ENCODE measurements at places on chromosomes 5 and 9. TPM values are rescaled to one million over a fixed set of nuclear protein-coding genes. Genes with fewer than 3 reads are reported as not detected.

The LAMC3 gene
- 0.49 TPM for total RNA-seq

The PTGS1 gene
- total RNA-seq: 0.74 TPM

The FBP2 gene
- 0.41 TPM for total RNA-seq

DNA sequence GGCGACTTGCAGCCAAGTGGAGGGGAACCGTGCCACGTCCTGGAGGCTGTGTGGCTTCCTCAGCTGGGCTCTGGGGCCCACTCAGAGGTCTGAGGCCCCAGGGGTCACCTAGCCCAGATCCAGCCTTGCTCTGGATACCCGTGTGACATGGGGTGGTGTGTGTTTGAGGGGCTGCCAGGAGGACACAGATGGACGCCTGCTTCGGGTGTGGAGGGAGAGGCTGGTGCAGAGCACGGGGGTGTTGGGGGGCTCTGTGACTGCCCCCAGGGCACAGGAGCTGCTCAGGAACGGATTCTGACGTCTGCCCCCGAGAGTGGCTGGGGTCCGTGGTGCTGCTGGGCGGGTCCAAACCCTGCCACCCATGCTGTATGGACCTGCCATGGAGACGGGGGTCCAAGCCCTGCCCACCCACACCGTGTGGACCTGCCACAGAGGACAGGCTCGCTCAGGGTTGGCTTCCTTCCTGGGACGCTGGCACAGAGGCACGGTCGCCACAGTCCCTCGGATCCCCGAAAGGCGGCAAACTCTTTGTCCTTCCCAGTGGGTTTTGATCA lies 10.5 kb downstream of the INPP5E start:
- no peak for DNase-seq

DNA sequence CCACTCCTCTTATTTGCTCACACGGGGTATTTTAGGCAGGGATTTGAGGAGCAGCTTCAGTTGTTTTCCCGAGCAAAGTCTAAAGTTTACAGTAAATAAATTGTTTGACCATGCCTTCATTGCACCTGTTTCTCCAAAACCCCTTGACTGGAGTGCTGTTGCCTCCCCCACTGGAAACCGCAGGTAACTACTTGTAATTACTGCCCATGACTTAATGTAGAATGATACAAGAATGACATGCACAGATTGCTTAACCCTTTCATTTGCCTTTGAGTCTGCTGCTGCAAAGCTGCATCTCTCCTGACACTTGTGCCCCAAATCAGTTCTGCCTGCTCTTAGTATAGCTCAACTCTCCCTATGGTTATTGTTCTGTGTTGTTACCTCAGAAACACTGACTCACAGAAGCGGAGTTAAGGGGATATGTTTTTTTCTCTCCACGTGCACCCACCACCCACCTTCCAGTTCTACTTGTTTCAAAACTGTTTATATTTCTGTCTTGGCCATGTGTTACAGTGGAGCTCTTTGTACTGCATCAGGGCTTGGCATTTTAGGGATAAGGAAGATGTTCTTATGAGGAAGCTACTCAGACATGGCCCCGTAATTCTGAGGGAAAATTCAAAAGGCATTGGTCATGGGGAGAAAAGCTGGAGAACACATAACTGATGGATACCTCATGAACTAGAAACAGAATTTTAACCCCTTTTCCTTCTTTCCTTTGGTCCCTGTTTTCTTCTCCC lies 2.3 kb downstream of the ADRB2 start:
- DNase-seq: no peak
